Activated CD4-positive, alpha-beta T cell treated with anti-CD3 and anti-CD28 coated beads, Interleukin-2, amount 10 ng/mL, durations not matched to agents 7 days and 5 days (primary cell): ENCODE measurements at places on chromosomes 2 and 18.

DNA sequence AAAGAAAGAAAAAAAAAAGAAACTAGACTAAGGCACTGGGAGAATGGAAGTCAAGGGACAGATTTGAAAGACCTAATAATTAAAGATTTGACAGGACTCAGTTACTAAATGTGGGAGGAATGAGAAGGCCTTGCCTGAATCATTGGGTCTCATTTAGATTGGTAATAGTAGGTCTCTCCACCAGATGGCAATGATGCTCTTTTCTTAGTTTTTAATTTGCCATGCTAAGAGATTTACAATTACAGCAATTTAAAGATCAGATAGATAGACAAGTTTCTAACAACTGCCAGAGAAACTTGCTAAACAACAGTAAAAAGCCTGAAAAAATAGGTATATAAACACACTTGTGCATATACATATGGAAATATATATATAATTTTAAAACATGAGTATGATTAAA, 153.0 kb downstream of the TMEM247 start:
- no peaks in the 10 kb centered on the region for H3K27me3 ChIP-seq
- H3K4me3 ChIP-seq = no peak overlapping the region
- no peak overlapping the region for H3K27ac ChIP-seq
- peak; percentile 14 for DNase-seq
- peaks cover 9% of the 10 kb centered on the region for H3K4me1 ChIP-seq

DNA sequence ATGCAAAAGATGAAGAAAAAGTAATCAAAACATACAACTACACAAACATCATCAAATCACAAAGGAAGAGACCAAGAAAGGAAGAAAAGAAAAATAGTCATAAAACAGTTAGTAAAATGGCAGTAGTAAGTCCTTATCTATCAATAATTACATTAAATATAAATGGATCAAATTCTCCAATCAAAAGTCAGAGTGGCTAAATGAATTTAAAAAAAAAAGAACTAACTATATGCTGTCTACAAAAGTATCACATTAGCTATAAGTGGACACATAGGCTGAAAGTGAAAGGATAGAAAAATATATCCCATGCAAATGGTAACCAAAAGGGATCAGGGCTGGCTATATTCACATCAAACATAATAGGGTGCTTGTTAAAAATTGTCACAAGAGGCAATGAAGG, 116.5 kb downstream of the NOL4 start:
- no peak overlapping the region for H3K4me3 ChIP-seq
- H3K27ac ChIP-seq = no peak overlapping the region
- no peaks in the 10 kb centered on the region for H3K27me3 ChIP-seq
- H3K4me1 ChIP-seq = no peaks in the 10 kb centered on the region
- DNase-seq = no peak

- no peaks in the 10 kb centered on the region for H3K27me3 ChIP-seq
- peaks cover 1% of the 10 kb centered on the region for H3K4me1 ChIP-seq
- no peak for DNase-seq
- H3K27ac ChIP-seq = no peak overlapping the region
- no peak overlapping the region for H3K4me3 ChIP-seq
Observed at GRCh38 chr2:8141780-8142179, 540.1 kb upstream of the ID2 start.

DNA sequence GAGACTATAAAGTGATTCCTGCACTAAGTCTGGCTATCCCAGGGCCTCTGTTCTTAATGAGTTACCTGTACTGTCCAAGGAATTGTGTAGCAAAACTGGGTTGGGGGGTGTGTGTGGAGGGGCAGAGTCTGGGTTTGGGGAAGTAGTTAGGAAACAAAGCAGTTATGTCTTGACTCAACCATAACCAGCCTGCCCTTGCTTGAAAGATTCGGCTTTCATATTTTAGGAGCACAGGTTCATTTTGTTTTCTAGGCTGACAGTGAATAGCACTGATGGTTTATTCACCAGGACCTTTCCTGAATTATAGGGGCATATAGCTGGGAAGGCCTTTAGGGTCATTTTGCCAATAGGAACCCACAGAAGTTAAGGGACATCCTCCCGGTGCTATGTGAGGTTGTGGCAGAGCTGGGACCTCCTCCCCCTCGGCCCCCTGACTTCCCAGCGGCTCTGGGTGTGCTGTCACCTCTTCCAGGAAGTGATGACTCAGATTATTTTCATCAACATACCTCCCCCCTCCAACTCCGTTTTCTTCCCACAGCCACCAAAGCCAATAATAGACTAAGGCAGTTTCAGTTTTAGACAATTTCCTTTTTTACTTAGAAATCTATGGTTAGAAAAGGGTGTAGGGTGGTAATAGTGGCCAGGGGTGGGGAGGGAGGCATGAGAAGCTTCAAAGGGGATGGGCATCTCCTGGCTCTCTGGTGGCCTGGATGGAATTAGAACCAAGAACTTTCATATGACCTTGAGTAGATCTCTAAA, 44.8 kb downstream of the SETBP1 start:
- peak overlapping the region; percentile 21 for H3K4me3 ChIP-seq
- peaks cover 75% of the 10 kb centered on the region for H3K4me1 ChIP-seq
- H3K27ac ChIP-seq = peak overlapping the region; percentile 82
- H3K27me3 ChIP-seq = peaks cover 22% of the 10 kb centered on the region
- peaks cover 17% of the 10 kb centered on the region for H3K36me3 ChIP-seq

DNA sequence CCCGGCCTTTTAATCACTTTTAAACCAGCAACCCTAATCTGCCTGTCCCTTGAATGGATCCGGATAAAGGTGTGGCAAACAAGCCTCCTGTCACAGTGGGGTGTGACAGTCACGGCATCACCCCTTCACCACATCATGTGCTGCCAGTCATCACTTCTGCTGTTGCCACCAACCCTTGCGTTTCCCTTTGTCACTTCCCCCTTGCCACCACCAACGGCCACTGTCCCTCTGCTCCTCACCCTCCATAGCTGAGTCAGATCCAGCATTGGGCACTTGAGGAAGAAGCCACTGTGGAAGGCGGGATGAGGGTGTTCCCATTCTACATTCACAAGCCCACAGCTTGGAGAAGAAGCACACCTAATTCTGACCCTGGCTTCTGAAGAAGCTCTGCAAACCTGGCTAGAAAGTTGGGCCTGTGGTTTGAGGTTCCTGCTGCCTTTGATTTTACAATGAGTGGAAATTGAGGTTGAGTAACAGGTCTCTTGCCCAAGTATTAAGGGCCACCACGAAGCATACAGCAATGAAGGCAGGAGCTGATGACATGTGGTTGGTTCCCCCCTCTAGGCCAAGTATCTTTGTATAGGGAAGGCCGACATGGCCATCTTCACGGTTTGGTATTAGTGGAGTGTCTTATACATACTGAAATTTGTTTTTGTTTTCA, 22.9 kb upstream of the DARS1 start:
- peak; percentile 82 for DNase-seq
- H3K36me3 ChIP-seq = peaks cover 17% of the 10 kb centered on the region
- peaks cover 57% of the 10 kb centered on the region for H3K4me1 ChIP-seq
- H3K27me3 ChIP-seq = no peaks in the 10 kb centered on the region
- H3K27ac ChIP-seq = peak overlapping the region; percentile 96

GRCh38 chr2:78353168-78353567, 672.3 kb upstream of the REG3G start:
- H3K4me1 ChIP-seq = no peaks in the 10 kb centered on the region
- H3K27ac ChIP-seq = no peak overlapping the region
- H3K4me3 ChIP-seq = no peak overlapping the region
- H3K27me3 ChIP-seq = no peaks in the 10 kb centered on the region
- DNase-seq = no peak
- no peaks in the 10 kb centered on the region for H3K36me3 ChIP-seq

- DNase-seq = no peak
- no peak overlapping the region for H3K27ac ChIP-seq
- H3K27me3 ChIP-seq = no peaks in the 10 kb centered on the region
Observed at GRCh38 chr2:71781695-71782228, 328.4 kb downstream of the DYSF start.

GRCh38 chr18:8279346-8279745, 329.9 kb upstream of the RAB12 start:
- no peaks in the 10 kb centered on the region for H3K27me3 ChIP-seq
- H3K4me1 ChIP-seq = no peaks in the 10 kb centered on the region
- no peak overlapping the region for H3K4me3 ChIP-seq
- DNase-seq = no peak

GRCh38 chr2:191382801-191383200, 137.6 kb downstream of the MYO1B start:
- H3K36me3 ChIP-seq = no peaks in the 10 kb centered on the region
- H3K27me3 ChIP-seq = no peaks in the 10 kb centered on the region
- DNase-seq = no peak
- H3K4me3 ChIP-seq = no peak overlapping the region

- H3K36me3 ChIP-seq = no peaks in the 10 kb centered on the region
- no peak overlapping the region for H3K27ac ChIP-seq
- no peak for DNase-seq
- H3K4me1 ChIP-seq = no peaks in the 10 kb centered on the region
- no peak overlapping the region for H3K4me3 ChIP-seq
Observed at GRCh38 chr18:34583895-34584294, 126.2 kb upstream of the DTNA start.

- H3K36me3 ChIP-seq = no peaks in the 10 kb centered on the region
- H3K27me3 ChIP-seq = peaks cover 1% of the 10 kb centered on the region
- H3K27ac ChIP-seq = no peak overlapping the region
- no peak for DNase-seq
- H3K4me3 ChIP-seq = no peak overlapping the region
- H3K4me1 ChIP-seq = peaks cover 1% of the 10 kb centered on the region
Observed at GRCh38 chr2:15149063-15149462, 412.1 kb downstream of the NBAS start.

DNA sequence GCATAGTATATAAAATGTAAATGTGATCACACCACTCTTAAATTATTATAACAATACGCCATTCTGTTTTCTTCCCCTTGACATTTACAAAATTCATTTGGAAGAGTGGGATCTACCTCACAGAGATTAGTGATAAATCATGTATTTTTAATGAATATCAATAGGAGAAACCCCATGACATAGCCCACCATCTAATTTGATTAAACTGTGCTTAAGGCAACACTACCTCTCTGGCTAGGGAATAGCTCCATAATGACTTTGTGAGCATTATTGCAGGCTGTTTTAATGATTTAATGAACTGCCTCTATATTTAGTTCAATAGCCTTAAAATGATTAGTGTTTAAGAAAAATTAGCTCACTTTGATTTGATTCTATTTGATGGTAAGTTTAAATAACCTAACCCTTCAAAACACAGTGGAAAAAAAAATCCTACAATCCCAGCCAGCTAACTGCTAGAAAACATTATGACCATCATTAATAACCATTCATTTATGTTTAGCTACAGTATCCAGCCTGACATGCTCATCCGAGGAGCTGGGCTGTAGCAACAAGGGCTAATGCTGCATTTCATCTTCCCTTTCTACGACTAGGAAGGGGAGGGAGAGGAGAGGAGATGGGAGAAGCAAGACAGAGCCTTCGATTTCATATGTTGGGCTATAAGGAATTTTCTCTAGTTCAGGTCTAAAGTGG, 75.3 kb upstream of the BCL11A start:
- no peak for DNase-seq
- peaks cover 26% of the 10 kb centered on the region for H3K27me3 ChIP-seq
- H3K4me3 ChIP-seq = no peak overlapping the region
- H3K27ac ChIP-seq = no peak overlapping the region

DNA sequence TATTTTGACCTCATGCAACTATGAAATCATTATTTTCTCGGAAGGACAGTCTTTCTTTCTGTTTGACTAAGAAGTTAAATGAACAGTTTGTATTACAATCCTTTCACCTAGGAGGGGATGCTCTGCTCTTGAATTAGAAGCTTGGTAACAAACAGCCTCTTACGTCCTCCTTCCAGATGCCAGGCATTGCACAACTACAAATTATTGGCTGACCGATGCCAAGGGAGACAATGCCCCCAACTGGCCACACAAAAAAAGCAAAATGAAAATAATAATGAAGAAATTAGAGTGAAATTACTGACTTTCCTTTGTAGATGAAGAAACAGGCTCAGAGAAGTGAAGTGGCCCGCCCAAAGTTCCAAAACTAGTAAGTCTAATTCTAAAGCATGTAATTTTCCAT, 177.9 kb downstream of the CYRIA start:
- H3K27ac ChIP-seq = no peak overlapping the region
- no peak overlapping the region for H3K4me3 ChIP-seq
- H3K4me1 ChIP-seq = no peaks in the 10 kb centered on the region

DNA sequence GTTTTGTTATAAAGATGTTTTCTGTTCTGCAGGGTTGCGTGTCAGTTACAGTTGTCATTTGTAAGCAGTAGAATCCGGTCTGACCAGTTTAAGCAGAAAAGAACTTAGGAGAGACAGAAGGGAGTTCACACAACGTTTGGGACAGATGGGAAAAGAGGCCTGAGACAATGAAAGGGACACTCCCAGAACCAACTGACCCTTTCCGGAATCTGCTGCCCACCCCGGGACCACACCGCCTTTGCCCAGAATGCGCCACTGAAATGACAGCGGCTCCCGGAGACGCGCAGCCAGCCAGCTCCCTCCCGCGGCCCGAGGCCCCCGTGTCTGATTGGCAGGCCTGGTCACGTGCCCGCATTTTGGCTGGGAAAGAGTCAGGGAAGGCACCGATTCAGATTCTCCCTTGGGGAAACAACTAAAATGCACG, 244.6 kb downstream of the BCL2 start:
- peak overlapping the region; percentile 42 for H3K27ac ChIP-seq
- H3K36me3 ChIP-seq = peaks cover 4% of the 10 kb centered on the region
- peak overlapping the region; percentile 63 for H3K4me3 ChIP-seq
- peak; percentile 63 for DNase-seq
- peaks cover 17% of the 10 kb centered on the region for H3K4me1 ChIP-seq

DNA sequence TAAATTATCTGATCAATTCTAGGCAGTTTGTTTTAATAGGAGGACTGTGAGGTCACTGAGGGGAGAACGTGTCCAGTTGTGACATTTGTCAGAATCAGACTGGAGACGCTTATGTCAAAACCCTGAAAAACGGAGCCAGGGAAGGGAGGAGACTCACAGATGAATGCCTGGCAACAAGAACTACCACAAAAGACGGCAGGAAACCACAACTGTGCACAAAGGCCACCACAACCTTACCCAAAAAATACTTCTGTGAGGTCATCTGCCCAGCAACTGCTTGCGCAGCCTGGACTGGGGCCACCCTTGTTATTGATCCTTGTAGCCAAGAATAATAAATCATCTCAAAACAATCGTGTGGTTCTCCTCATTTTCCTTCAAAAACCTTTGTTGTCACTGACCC, 173.0 kb upstream of the ALKAL2 start:
- H3K4me1 ChIP-seq = peaks cover 17% of the 10 kb centered on the region
- peaks cover 59% of the 10 kb centered on the region for H3K27me3 ChIP-seq
- H3K27ac ChIP-seq = peak overlapping the region; percentile 7

DNA sequence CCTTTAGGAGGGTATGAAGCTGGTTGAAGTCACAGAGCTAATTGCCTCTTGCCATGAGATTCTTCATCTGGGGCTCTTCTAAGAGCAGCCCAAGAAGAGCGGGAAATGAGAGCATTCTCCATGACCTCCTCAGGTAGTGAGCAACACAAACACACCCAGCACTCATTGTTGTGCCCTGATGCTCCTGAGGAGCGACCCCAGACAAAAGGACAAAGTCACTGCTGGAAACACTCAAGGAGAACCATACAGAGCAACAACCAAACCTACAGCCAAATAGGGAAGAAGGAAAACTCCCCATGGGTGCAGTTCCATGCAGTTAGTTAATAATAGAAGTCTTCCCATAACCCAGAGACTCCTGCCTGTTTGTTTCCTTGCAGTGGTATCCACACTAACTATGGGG, 426.0 kb upstream of the CRIM1 start:
- H3K27ac ChIP-seq = no peak overlapping the region
- H3K36me3 ChIP-seq = no peaks in the 10 kb centered on the region
- no peaks in the 10 kb centered on the region for H3K4me1 ChIP-seq
- no peak for DNase-seq
- no peak overlapping the region for H3K4me3 ChIP-seq
